Activated T-helper 1 cell treated with Interleukin-2 at 50 U/mL for 16 hours (primary cell): ENCODE measurements at places on chromosomes 7 and 10.

DNA sequence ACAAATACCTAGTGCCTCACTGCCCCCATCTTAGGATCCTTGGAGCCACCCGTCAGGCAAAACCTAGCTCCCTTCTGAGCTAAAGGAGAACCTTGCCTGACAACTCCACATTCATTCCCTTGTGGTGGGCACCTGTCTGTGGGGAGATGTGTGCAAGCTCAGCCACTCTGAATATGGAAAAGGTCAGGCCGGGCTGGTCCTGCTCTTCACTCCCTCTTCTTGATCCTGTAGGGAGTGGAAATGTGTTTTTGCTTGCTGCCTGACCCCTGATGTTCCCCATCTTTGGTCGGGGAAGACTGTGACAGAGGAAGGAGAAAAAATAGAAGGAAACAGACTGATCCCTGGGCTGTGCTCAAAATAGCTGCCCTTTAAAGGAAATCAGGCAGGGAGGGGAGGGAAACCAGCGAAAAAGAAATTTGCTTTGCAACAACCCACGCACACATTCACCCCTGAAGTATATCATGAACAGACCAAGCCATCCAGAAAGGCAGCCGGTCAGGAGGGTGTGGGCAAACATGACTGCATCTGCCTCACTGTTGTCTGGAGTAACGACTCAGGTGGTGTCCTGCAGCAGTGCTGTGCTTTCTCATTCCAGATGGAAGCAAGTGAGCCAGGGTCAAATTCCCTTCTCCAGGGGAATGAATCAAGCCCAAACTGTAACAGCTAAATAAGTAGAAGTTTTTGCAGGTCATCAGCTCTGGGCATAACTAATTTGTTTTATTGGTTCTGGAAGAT, 74.0 kb downstream of the SCRN1 start:
- no peak for DNase-seq

DNA sequence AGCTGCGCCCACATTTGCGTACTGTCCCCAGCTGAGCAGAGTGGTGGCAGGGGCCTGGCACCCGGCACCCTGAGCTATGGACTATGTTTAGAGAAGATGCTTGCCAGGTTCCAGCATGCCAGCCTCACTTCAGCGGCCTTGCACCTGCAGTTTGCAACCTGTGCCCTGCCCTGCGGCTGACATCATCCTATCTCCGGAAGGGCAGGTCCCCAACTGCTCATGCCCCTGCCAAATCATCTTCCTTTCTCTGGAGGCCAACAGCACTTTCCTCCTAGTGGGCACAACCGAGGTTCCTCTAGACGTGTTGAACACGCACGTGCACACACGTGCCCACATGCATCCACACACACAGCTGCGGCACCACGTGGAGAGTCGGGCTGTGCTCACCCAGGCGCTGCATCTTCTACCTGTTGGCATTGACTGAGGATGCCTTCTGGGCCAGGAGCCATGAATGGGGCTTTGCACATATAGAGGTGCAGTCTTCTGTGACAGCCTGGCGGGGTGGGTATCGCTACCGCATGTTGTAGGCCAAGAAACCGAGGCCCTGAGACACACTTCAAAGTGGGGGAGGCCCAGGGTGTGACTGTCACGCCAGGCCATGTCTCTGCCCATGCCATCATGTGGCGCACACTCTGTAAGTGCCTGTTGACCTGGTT, 24.5 kb downstream of the CNPY1 start:
- no peak for DNase-seq

GRCh38 chr10:119680650-119681081, 29.5 kb downstream of the BAG3 start:
- DNase-seq, result no peak

DNA sequence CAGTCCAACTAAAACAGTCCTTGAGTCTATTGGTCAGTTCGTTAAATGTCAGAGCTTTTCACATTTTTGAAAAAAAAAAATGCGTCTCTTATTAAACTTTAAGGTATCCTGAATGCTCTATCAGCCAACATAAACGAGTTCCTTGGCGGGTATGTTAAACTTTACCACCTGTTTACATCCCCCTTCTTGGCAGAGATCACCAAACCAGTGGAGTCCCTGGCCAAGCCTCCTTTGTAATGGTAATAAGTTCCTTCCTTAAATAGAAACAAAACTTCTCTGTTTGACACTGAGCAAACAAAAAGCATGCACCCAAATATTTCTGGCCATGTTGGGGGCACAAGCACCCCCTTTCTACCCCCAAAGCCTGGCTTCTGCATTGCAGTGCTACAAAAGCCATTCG, 3.2 kb downstream of the TRIL start:
- no peak for DNase-seq

DNA sequence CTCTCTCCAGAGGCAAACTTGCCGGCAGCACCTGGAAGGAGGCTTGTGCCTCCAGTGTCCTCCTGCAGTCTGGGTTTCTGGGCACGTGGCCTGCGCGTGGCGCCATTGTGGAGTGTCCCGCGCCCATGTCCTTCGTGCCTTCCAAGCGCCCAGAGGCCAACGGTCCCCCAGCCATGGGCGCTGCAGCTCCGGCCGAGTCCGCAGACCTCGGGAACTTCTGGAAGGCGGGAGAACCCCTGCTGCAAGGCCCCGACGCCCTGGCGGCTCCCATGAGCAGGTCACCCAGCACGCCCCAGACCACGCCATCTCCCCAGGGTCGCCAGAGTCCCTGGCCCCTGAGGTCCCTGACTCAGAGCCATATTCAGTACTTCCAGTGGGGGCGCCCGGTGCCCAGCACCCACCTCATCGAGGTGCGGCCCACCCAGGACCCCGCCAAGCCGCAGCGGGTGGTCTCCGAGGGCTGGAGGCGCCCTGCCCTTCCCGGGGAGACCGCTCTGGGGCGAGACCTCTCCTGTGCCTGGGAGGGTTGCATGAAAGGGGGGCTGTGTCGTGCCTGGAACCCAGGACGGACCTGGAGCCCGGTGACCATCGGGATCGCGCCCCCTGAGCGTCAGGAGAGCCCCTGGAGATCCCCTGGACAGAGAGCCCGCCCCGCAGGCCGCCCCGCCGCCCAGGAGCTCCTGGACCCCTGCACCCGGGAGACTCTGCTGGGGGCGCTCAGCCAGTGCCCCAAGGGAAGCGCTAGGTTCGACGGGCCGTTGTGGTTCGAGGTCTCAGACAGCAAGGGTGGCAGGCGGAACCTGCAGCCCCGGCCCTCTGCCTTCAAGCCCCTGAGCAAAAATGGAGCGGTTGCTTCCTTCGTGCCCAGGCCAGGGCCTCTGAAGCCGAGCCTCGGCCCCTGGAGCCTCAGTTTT, at the start of gene POM121L12:
TSS of gene POM121L12 (plus strand) at position 135 of the 914 bp plus-strand sequence. CDS start at position 174, 39 bp downstream.
- no peak for DNase-seq

DNA sequence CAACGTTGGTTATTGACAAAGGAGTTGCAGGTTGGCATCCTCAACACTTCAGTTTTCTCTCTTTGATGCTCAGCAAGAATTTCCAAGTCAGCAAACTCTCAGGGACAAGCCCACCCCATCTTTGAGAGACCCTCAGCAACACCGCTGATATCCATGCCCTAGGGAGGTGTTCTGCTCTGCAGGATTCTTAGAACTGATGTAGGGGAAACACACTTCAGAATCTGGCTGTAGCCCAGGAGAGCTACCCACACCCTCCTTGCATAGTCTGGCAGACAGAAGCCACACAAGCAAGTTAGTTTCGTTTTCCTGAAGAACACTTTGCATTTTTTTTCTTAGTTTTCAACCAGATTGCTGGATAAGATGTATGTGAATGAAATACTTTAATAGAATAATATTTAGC, 822 bp downstream of the SAMD9L start:
- DNase-seq, result peak; percentile 3

GRCh38 chr7:103059471-103059870, 15.1 kb downstream of the FBXL13 start:
- DNase-seq, result no peak

GRCh38 chr7:94769724-94770123, 113.8 kb upstream of the SGCE start:
- DNase-seq, result no peak

DNA sequence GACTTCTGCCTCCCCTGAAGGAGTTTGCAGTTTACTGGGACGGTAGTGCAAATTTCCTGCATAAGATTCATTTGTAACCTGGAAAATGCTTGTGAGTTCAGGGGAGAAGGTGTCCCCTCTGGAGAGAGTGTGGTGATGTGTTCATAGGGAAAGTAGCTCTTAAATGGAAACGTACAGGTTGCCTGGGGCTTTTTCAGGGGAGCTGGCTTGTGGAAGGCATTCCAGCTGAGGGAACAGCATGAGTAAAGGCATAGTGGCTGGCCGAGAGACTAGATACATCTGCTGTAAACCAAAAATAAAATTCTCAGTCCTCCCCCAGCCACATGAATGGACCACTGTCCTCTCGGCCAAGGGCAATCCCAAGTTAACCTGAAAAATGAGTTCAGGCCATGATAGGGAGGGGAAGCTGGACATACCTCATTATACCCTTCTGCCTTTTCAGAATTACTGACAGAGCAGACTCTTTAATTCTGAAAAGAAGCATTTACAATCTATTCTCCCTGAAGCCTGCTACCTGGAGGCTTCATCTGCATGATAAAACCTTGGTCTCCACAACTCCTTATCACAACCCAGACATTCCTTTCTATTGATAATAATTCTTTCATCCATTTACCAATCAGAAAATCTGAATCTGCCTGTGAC, 123.7 kb downstream of the GALNT17 start:
- no peak for DNase-seq

DNA sequence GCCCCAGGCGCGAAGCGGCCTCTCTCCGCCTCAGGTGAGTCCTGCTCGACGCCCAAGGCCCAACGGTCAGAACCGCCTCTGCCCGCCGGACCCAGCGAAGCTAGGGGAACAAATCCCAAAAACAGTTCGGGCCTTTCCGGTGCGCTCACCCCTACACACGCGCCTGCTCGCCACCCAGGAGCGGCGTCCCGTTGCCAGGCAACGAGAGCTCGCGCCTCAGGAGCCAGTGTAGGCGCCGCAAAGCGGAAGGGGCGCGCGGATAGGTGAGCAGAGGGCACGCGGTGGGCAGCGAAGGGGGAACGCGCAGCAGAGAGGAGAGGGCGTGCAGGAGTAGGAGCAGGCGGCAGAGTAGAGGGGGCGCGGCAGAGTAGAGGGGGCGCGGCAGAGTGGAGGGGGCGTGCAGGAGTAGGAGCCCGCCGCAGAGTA, at the start of the genes DYDC1 and DYDC2:
TSS of gene DYDC1 (minus strand) at position 193 of the 426 bp plus-strand sequence. CDS start 4,154 bp downstream, outside the sequence.
TSS of gene DYDC2 (plus strand) at position 219 of the 426 bp plus-strand sequence. CDS start 5,663 bp downstream, outside the sequence.
- DNase-seq, result peak; percentile 17
